ENCODE measurements at places on chromosomes 16 and 17. TPM values are rescaled to one million over a fixed set of nuclear protein-coding genes. Genes with fewer than 3 reads are reported as not detected.

RNF112 gene
- 0.69 TPM for total RNA-seq

SLC47A1 gene
- total RNA-seq, result 11.1 TPM

NDUFB10 gene
- 118 TPM for total RNA-seq

CIBAR2 gene
- 0.40 TPM for total RNA-seq

SLFN13 gene
- 16.8 TPM for total RNA-seq

KRTAP4-1 gene
- not detected for total RNA-seq

CHD9NB gene
- 13.1 TPM for total RNA-seq

GJC1 gene
- 14.8 TPM for total RNA-seq

MYOCD gene
- total RNA-seq, result 5.2 TPM

DNAJC7 gene
- 109 TPM for total RNA-seq

GRCh38 chr16:68076560-68076959 is 8.6 kb upstream of the NFATC3 start:
- H3K4me3 ChIP-seq, result no peak overlapping the region
- H3K36me3 ChIP-seq, result no peaks in the 10 kb centered on the region
- no peaks in the 10 kb centered on the region for H3K27me3 ChIP-seq
- H3K27ac ChIP-seq, result peak overlapping the region; percentile 50
- DNase-seq, result no peak
- peaks cover 56% of the 10 kb centered on the region for H3K4me1 ChIP-seq

DNA sequence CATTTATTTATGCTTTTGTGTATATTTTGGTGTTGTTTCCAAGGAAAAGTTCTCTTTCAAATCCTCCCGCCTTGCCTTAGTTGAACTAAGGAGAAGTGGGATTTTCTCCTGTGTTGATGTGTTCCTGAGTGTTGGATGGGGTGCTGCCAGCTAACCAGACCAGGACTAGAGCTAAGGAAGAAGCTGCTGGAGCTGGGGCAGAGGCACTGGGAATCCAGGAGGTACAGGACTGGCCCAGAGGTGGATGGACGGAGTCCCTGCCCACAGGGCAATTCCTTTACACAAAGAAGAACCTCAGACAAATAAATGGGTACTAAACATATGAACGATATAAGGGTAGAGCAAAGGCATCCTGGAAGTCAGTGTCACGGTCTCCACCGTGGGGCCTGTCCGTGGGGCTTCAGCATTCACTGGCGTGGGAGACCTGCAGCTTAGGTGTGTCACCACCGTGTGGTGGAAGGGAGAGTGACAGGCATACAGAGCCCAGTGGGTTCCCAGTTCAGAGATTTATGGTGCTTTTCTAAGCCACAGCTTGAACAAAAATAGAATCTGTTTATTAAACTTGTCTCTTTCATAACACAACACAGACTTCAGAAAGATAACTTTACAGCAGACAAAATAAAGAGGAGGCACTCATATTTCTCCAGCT is 270.7 kb downstream of the NTN1 start:
- no peak for DNase-seq
- peak overlapping the region; percentile 14 for H3K27ac ChIP-seq
- H3K36me3 ChIP-seq, result no peaks in the 10 kb centered on the region
- no peak overlapping the region for H3K4me3 ChIP-seq
- H3K27me3 ChIP-seq, result no peaks in the 10 kb centered on the region

GRCh38 chr17:5416901-5417300 is 2.6 kb downstream of the NUP88 start:
- no peaks in the 10 kb centered on the region for H3K36me3 ChIP-seq
- no peak overlapping the region for H3K27ac ChIP-seq
- no peak for DNase-seq
- peaks cover 38% of the 10 kb centered on the region for H3K4me1 ChIP-seq

- no peaks in the 10 kb centered on the region for H3K36me3 ChIP-seq
- H3K4me1 ChIP-seq, result peaks cover 22% of the 10 kb centered on the region
- H3K27ac ChIP-seq, result peak within 1 kb of the TSS; percentile 85
- H3K27me3 ChIP-seq, result no peaks in the 10 kb centered on the region
- peak; percentile 60 for DNase-seq
Observed at GRCh38 chr16:57628008-57628781, at the start of gene ADGRG1. Gene ADGRG1, plus strand, starts transcription at chr16:57628630. Its CDS starts 21,658 bp downstream, at chr16:57650288.

- H3K4me3 ChIP-seq, result no peak overlapping the region
- H3K27ac ChIP-seq, result no peak overlapping the region
- no peaks in the 10 kb centered on the region for H3K27me3 ChIP-seq
- peaks cover 3% of the 10 kb centered on the region for H3K36me3 ChIP-seq
- no peaks in the 10 kb centered on the region for H3K4me1 ChIP-seq
Observed at GRCh38 chr16:12406926-12407690, 396.6 kb downstream of the CPPED1 start.

- DNase-seq, result no peak
- H3K4me1 ChIP-seq, result peaks cover 5% of the 10 kb centered on the region
- no peaks in the 10 kb centered on the region for H3K36me3 ChIP-seq
- H3K4me3 ChIP-seq, result no peak overlapping the region
- no peak overlapping the region for H3K27ac ChIP-seq
Observed at GRCh38 chr17:49195751-49196150, 14.6 kb downstream of the GNGT2 start.

GRCh38 chr17:6241996-6242395 is 171.8 kb downstream of the WSCD1 start:
- H3K4me3 ChIP-seq, result no peak overlapping the region
- peak; percentile 56 for DNase-seq
- H3K27me3 ChIP-seq, result no peaks in the 10 kb centered on the region
- no peak overlapping the region for H3K27ac ChIP-seq
- H3K36me3 ChIP-seq, result no peaks in the 10 kb centered on the region
- no peaks in the 10 kb centered on the region for H3K4me1 ChIP-seq

DNA sequence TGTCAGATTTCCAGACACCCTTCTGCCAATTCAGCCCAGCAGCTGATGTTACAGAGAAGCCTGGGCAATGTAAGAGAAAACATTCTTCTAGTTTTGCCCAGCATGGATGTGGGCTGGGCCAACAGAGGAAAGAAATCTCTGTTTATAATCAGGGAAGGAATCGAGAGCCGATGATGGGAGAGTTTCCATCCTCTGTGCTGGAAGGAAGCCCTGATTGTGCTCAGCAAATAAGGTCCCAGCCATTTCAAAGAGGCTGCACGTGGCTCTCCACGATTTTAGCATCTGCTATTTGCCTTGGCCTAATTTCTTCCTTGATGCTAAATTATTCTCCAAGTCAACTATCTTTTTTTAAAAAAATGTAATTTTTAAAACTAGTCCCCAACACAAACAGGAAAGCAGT is 70.0 kb downstream of the IRX6 start:
- H3K27ac ChIP-seq, result no peak overlapping the region
- H3K4me1 ChIP-seq, result no peaks in the 10 kb centered on the region
- H3K4me3 ChIP-seq, result no peak overlapping the region
- no peak for DNase-seq
- H3K36me3 ChIP-seq, result no peaks in the 10 kb centered on the region

DNA sequence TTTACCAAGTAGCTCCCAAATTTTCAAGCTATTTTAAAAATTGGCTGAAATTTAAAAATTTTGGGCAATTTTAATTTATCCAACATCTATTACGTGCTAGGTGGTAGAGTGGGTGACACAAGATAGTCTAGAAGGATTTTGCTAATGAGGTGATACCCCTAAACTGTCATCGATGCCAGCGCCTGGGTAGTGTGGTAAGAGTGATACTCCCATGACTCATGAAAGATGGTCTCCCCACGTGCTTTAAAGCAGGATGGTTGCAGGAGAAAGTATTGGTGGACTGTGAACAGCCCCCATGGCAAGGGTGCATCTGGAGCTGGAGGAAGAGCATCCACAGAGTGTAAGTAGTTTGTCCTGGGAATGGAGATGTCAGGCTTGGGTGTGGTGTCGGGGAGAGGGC is 77.8 kb downstream of the WWOX start:
- no peaks in the 10 kb centered on the region for H3K36me3 ChIP-seq
- no peak for DNase-seq
- no peaks in the 10 kb centered on the region for H3K27me3 ChIP-seq
- peaks cover 3% of the 10 kb centered on the region for H3K4me1 ChIP-seq

GRCh38 chr16:51119556-51119955 is 31.5 kb downstream of the SALL1 start:
- H3K27ac ChIP-seq, result no peak overlapping the region
- no peaks in the 10 kb centered on the region for H3K36me3 ChIP-seq
- no peaks in the 10 kb centered on the region for H3K4me1 ChIP-seq

DNA sequence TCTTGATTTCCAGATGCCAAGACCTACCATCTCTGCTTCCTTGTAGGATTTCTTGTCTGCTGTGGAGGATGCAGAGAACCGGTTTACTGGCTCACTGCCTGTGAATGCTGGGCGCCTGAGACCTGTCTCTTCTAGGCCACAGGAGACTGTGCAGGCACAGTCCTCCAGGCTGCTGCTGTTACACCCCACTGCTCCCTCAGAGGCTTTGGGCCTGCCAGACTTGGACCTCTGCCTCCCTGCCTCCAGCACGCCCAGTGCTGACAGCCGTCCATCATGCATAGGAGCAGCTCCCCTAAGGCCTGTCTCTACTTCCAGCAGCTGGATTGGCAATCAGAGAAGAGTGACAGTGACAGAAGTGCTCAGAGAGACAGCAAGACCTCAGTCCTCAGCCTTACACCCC is 6.1 kb downstream of the HROB start:
- no peak for DNase-seq
- no peaks in the 10 kb centered on the region for H3K4me1 ChIP-seq
- H3K27ac ChIP-seq, result no peak overlapping the region
- no peaks in the 10 kb centered on the region for H3K36me3 ChIP-seq
- no peak overlapping the region for H3K4me3 ChIP-seq

- no peak for DNase-seq
- H3K4me1 ChIP-seq, result peaks cover 43% of the 10 kb centered on the region
- H3K27me3 ChIP-seq, result no peaks in the 10 kb centered on the region
- no peak overlapping the region for H3K4me3 ChIP-seq
- H3K27ac ChIP-seq, result peak overlapping the region; percentile 44
Observed at GRCh38 chr16:53071748-53072301, 17.0 kb downstream of the CHD9 start.

- peaks cover 54% of the 10 kb centered on the region for H3K4me1 ChIP-seq
- peak overlapping the region; percentile 66 for H3K4me3 ChIP-seq
- H3K27me3 ChIP-seq, result no peaks in the 10 kb centered on the region
- H3K27ac ChIP-seq, result peak overlapping the region; percentile 96
- H3K36me3 ChIP-seq, result peaks cover 46% of the 10 kb centered on the region
- peak; percentile 67 for DNase-seq
Observed at GRCh38 chr16:30353438-30354129, 1.5 kb downstream of the CD2BP2 start.

GRCh38 chr16:67672739-67673662 is 6.4 kb downstream of the C16orf86 start:
- H3K27ac ChIP-seq, result peak overlapping the region; percentile 76
- DNase-seq, result no peak
- H3K36me3 ChIP-seq, result peaks cover 4% of the 10 kb centered on the region
- H3K27me3 ChIP-seq, result no peaks in the 10 kb centered on the region
- H3K4me3 ChIP-seq, result no peak overlapping the region

DNA sequence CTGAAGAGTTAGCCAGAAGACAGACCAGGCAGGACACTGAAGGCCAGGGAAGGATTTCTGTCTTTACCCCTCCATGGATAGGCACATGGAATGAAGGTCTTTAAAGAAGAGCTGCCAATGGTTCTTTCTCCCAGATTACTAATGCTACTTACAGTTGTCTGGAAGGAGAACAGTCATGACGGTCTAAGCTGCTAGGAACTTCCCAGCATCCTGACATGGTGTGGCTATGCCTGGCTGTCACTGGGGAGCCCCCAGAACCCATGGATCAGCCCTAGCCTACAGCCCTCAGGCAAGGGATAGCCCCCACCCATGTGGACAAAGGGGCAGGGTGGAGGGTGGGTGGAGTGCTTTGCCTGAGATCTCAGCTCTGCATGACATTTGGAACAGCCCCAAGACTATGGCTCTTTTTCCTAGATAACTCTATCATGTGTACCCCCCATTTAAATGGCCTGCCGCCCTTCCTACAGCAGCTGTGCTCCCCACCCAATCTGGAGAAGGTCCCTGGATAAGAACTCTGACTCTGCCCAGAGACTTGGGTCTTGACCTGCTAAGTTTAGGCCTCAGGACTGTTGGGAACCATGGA is 9.2 kb upstream of the KAT7 start:
- no peak for DNase-seq
- no peaks in the 10 kb centered on the region for H3K36me3 ChIP-seq
- H3K27ac ChIP-seq, result no peak overlapping the region
- no peaks in the 10 kb centered on the region for H3K27me3 ChIP-seq
- no peak overlapping the region for H3K4me3 ChIP-seq

DNA sequence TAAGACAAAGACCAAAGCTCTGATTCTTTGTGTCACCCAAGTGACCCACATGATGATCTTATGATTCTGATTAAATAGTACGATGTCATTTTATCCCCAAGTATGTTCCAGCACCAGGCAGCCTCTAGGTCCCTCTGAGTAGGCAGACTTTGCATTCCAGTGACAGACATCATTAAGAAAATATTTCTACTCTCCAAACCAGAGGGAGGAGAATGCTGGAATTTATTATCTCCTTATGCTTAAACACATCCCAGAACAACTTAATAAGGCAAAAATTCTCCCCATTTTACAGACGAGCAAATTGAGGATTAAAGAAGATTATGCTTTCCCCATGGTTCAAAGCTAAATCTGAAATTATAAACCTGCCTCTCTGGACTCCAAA is 192.8 kb upstream of the CDH11 start:
- no peaks in the 10 kb centered on the region for H3K4me1 ChIP-seq
- H3K4me3 ChIP-seq, result no peak overlapping the region
- no peaks in the 10 kb centered on the region for H3K27me3 ChIP-seq
- no peak overlapping the region for H3K27ac ChIP-seq
- no peaks in the 10 kb centered on the region for H3K36me3 ChIP-seq
- no peak for DNase-seq

- peaks cover 2% of the 10 kb centered on the region for H3K36me3 ChIP-seq
- peak overlapping the region; percentile 79 for H3K4me3 ChIP-seq
- no peaks in the 10 kb centered on the region for H3K27me3 ChIP-seq
- DNase-seq, result peak; percentile 77
- H3K27ac ChIP-seq, result peak overlapping the region; percentile 80
- peaks cover 51% of the 10 kb centered on the region for H3K4me1 ChIP-seq
Observed at GRCh38 chr16:29816694-29817441, 916 bp downstream of the PAGR1 start.

- H3K27ac ChIP-seq, result peak overlapping the region; percentile 97
- H3K36me3 ChIP-seq, result no peaks in the 10 kb centered on the region
- peak; percentile 92 for DNase-seq
- H3K4me3 ChIP-seq, result peak overlapping the region; percentile 95
- no peaks in the 10 kb centered on the region for H3K27me3 ChIP-seq
- H3K4me1 ChIP-seq, result peaks cover 23% of the 10 kb centered on the region
Observed at GRCh38 chr17:74987909-74988711, 678 bp downstream of the CDR2L start.

DNA sequence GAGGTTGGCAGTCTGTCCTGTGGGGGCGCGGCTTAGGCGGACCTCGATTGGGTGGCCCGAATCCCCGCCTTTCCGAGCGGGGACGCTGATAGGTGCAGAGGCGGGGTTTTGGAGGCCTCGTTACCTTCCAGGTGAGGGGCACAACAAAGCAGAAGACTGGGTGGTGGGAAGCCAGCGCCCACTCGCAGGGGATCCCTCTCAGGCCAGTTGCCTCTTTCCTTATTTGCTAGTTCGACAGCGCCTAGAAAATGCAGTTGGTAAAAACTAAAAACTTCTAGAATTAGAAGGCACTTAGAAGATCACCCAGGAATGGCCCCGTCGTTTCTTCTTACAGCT is 730 bp downstream of the KAT7 start:
- peaks cover 19% of the 10 kb centered on the region for H3K36me3 ChIP-seq
- DNase-seq, result no peak
- H3K27ac ChIP-seq, result peak overlapping the region; percentile 99
- peaks cover 53% of the 10 kb centered on the region for H3K4me1 ChIP-seq
- no peak overlapping the region for H3K4me3 ChIP-seq
- no peaks in the 10 kb centered on the region for H3K27me3 ChIP-seq

- DNase-seq, result no peak
- no peak overlapping the region for H3K27ac ChIP-seq
- H3K4me1 ChIP-seq, result no peaks in the 10 kb centered on the region
- H3K27me3 ChIP-seq, result no peaks in the 10 kb centered on the region
- no peaks in the 10 kb centered on the region for H3K36me3 ChIP-seq
Observed at GRCh38 chr17:50828508-50829170, 6.7 kb upstream of the WFIKKN2 start.

Data from upper lobe of left lung (tissue), 6 donors.